Activated CD4-positive, alpha-beta T cell treated with anti-CD3 and anti-CD28 coated beads, Interleukin-2, amount 50 U/mL, for 48 hours (primary cell): ENCODE measurements at places on chromosomes 12 and 14.

DNA sequence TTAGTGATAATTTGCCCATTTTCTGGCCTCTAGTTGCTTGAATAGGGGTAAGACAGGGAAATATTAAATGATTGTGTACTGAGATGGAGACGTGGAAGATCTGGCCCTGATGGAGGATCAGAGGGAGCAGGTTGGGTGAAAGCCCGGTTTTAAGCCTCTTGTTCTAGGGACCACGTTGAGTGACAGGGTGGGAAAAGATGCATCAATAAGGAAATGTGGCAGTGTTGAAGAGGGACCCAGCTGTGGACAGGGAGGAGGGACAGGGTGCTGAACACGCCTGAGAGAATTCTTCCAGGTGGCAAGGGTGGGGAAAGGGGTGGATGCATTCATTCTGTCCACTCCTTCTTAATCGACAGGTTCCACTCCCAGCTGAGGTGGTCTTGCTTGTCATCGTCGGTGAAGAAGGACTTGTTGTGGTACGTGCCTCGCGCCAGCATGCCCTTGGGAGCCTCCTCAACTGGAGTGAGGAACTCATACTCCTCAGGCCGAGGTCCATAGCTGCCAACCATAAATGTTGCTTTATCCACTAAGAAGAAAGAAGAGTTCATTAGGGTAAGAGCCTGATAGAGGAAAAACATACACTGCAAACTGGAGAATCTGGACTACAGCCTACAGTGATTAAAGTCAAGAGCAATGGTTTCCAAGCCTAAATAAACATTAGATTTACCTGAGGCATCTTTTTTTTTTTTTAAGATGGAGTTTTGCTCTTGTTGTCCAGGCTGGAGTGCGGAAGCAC, 4.0 kb upstream of the ERP27 start:
- no peak for DNase-seq

- DNase-seq = no peak
Measured at GRCh38 chr12:19338405-19338804, 100.9 kb upstream of the AEBP2 start.

GRCh38 chr14:102584871-102585869, 7.3 kb upstream of the RCOR1 start:
- DNase-seq = no peak

DNA sequence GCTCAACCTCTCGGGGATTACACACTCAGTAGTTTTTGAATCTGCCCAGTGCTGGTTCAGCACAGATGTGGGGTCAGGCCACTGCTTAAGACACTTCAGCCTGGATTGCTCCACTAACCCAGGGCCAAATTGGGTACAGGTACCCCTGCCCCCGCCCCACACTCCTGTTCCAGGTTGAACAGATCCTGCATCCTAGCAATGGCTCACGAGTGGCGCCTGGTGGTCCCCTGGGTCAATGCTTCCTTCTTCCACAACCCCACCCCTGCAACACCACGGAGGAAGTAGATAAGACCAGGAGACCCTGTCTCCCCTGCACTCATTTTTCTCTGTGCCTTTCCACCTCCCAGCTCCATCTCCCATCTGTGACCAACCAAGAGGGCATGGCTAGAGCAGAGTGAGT, 108.4 kb downstream of the ESRRB start:
- no peak for DNase-seq

DNA sequence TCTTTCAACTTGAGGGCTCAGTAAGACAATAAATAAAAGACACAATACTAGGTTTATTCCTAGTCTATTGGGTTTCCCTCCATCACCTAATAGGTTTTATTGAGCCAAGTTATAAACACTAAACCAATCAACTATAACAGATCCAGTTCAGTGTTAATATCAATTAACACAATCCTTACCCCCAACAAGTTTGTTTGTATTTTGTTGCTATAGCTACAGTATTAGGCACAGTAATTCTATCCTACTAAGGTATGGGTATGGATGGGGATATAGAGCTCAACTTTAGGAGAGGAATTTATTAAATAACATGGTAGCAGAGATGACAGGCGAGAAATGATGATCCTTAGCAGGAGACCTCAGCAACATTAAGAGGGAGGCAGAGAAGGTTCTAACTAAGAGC, 13.3 kb downstream of the PPP4R3A start:
- no peak for DNase-seq

- no peak for DNase-seq
Measured at GRCh38 chr12:3532931-3533702, 42.1 kb downstream of the PRMT8 start.

GRCh38 chr14:56092763-56093162, 25.4 kb upstream of the PELI2 start:
- DNase-seq = no peak

DNA sequence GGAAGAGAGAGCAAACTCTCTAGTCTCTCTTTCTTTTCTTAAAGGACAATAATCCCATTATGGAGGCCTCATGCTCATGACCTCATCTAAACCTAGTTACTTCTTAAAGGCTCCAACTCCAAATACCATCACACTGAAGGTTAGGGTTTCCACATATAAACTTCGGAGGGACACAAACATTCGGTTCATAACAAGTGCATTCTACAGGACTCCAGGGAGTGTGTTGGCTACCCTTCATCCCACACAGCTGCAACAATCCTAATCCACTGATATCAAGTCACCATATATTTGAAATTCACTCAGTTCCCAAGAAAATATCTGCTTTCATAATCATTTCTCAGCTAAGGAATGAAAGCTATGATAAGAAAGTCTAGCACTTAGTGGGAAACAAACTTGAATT, 265.9 kb upstream of the PLEKHG7 start:
- DNase-seq = no peak

DNA sequence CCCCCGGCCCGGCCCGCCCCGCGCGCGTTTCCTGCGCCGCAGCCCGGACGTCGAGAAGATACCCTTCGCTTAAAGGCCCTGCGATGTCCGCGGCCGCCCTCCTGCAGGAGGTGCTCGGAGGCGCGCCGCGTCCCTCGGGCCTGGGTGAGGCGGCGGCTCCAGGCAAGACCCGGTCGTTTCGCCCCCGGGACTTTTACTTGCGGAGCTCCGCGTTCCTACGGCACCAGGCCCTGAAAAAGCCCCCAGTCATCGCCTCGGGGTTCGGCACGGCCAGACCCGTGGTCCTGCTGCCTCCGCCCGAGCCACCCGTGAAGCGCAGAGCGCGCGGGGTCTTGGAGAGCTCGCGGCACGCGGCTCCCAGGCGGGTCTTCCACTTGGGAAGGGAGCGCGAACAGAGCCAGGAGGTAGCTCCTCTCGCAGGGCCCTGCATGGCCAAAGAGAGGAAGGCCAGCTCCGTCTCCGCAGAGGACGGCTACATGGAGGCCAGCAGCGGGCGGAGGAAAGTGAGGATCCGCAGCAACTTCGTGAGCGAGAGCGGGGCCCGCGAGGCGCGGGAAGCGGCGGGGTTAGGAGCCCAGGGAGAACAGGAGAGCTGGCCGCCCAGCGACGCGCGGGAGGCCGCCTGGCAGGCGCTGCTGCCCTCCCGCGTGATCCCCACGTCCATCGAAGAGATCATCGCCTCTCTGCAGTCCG, 26.9 kb downstream of the TTC6 start:
- DNase-seq = no peak

GRCh38 chr12:25903603-25904245, 54.8 kb upstream of the RASSF8 start:
- no peak for DNase-seq

GRCh38 chr12:54407183-54407905, 11.7 kb downstream of the ITGA5 start:
- no peak for DNase-seq

- peak; percentile 29 for DNase-seq
Measured at GRCh38 chr12:104827587-104827986, 130.5 kb downstream of the SLC41A2 start.

GRCh38 chr14:104852280-104852663, 12.8 kb upstream of the CEP170B start:
- no peak for DNase-seq

DNA sequence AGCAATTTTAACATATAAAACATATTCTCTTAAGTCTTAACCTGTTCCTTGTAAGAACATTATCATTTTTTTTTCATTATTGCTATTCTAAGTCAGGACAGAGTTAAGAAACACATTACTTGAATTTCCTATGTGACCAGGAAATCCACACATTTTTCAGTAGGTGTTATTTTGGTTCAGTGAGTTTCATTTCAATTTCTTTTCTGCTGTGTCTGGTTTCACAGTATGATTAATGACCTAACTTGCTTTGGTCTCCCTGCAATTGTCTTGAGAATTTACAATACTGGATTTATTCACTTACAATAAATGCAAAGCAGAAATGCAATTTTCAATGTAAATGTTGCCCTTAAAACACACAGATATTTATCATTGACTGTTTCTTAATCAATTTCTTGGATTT, 396.9 kb upstream of the TMTC1 start:
- DNase-seq = no peak

- DNase-seq = no peak
Measured at GRCh38 chr14:76698631-76699030, 62.6 kb upstream of the VASH1 start.

GRCh38 chr12:6297170-6297569, 13.3 kb upstream of the PLEKHG6 start:
- DNase-seq = no peak

- no peak for DNase-seq
Measured at GRCh38 chr14:67955261-67955660, 135.7 kb downstream of the RAD51B start.

DNA sequence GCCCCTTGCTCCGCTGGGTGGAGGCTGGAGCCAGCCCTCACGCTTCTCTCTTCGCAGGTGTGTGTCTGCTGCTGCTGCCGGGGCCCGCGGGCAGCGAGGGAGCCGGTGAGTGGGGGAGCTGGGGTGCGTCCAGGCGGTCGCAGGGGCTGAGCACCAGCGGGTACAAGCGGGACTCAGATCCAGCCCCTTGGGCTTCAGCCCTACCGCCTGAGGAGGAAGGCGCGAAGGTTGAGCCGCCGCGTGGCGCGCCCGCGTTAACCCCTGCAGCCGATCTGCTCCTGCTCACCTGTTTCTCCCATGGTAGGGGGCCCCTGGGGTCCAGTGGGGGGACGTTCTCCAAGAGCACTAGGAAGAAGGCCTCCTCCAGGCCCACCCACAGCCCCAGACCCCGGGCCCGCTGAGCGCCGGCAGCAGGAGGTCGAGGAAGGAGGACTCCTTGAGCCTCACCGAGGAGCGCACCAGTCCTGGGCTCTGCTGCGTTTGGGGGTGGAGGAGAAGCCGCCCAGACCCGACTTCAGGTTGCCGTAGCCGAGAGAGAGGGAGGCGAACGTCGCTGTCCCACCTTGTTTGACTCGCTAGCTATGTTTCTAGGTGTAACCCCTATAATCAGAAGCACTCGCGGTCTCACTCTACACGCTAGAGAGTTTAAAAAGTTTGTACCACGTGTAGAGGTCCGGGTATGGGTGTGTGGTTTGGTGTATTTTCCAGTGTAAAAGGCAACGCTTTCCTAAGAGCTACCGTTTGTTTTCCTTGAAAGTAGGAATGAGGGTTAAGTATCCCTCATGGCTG, 834 bp downstream of the COCH start:
- no peak for DNase-seq

GRCh38 chr12:91056488-91056887, 1.3 kb downstream of the KERA start:
- no peak for DNase-seq

DNA sequence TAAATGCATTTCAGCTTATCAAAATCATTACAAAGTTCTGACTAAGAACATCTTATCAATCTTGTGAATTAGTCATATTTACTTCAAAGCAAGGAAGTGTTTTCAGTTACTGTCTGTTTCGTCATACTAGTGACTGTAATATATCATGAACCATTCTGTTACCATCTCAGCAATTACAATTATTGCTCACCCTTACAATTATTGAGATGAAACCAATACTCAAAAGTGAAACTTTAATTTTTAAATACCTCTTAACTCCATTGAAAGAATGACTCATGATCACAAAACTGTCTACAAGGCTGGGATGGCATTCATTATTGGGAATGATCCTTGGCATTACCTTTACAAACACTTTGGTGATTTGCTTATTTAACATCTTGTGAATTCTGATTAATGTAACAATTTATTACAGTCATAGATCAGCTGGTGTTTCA, 90.3 kb downstream of the RPS6KA5 start:
- DNase-seq = no peak

- DNase-seq = no peak
Measured at GRCh38 chr12:98469109-98469508, 46.3 kb upstream of the TMPO start.

DNA sequence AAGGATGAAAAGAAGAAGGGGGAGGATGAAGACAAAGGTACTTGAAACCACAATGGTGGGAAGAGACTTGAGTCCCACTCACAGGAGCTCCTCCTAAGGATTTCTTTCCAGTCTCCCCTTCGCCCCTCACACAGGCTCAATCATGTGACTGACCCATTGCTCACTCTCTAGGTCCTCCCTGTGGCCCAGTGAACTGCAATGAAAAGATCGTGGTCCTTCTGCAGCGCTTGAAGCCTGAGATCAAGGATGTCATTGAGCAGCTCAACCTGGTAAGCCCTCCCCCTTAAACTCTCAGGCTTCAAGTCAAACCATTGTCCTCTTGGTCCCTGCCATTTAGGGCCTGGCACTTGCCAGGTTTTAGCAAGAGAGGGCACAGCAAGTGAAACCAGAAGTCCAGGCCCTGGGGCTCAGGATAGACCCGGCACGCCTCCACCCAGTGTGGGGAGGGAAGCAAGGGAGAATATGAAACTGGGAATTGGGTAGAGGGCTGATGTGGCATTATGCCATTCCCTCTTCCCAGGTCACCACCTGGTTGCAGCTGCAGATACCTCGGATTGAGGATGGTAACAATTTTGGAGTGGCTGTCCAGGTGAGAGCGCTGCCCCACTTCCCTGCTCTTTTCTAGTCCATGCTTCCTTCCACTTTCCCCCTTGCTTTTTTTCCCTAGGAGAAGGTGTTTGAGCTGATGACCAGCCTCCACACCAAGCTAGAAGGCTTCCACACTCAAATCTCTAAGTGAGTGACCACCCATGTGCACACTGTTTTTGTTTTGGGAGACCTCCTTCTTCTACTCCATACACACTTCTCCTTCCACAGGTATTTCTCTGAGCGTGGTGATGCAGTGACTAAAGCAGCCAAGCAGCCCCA, 1.8 kb downstream of the PSME1 start:
- no peak for DNase-seq

DNA sequence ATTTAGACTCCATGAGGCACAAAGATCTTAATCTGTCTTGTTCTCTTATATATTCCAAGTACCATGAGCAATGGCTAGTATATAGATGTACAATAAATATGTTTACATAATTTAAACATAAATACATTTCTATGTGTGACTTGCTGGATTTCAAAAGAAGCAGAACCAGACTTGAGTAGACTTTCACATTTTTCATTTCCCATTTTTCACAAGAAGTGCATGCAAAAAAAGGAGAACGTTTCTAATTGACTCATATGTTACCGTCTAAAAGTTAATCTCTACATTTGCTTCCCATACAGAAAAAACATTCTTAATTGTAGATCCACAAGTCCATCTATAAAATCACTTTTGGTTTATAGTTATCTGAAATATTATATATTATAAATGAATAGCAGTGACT, 256.5 kb upstream of the USP15 start:
- no peak for DNase-seq

GRCh38 chr12:9143929-9144729, 28.4 kb upstream of the A2M start:
- no peak for DNase-seq

DNA sequence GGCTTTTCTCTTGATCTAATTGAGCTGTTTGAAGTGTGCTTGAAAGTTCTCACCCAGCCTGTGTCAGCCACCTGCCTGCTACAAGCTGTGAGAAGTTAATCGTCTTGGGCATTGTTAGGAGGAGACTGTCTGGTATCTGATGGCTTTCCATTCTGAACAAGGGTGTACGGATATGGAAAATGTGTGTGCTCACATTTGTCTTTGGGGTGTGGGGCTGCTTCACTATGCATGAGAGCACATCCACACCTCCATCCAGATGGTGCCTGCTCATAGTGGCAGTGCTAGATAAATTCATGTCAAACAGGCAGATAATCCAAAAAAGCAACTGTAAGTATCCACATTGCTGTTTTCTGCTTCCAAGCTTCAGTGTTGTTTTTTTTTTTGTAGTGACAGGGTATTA, 462.2 kb downstream of the DIO2 start:
- no peak for DNase-seq
